ENCODE measurements at places on chromosomes 5 and 9.

GRCh38 chr9:95406121-95406520, 88.6 kb upstream of the FANCC start:
- no peak for DNase-seq

DNA sequence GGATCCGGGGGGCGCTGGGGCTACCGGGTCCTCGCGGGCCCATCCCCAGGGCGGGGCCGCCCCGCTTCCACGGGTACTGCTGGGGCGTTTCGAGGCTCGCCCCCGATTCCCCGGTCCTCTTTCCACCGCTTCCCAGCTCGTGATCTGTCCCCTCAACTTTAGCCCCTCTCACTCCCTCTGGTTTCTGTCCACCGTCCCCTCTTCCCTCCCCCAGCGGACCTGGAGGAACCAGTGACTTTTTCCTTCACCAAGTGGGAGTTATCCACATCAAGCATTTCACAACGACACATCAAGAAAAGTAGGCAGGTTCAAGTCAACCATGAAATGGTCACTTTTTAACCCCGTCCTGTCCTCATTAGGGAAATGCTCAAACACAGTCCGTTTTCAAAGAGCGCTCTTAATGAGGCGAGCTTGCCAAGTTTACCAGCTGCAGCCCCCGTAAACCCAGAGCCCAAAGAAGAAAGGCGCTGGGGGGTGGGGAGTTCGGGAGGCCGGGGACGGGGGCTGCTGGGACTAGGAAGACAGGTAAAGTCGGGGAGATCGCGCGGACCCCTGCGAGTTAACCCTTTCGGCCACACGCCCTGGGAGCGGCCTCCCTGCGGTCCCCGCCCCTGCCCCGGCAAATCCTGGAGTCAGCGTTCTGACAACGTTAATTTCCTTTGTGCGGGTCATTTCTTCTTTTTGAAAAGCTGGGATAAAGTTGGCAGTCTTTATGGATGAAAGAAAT, 2.1 kb upstream of the NFIB start:
- no peak for DNase-seq

DNA sequence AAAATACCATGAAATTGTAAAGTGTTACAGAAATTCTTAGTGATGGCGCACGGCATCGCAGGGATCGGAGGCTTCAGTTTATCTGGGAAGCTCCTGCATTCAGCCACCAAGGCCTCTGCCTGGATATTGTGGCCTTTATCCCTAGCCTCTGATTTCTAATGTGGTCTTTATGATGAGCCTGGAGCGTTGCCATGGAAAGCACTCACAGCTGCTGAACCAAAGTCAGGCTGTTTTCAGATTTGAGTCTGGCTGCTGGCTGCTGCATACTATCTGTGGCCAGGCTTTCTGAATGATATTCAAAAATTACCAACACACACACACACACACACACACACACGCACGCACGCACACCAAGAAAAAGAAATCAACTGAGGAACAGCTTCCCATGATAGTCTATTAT, 101.1 kb upstream of the ZNF366 start:
- no peak for DNase-seq

- DNase-seq: no peak
These were observed 91.8 kb downstream of the SAXO1 start for GRCh38 chr9:18941060-18941740.

DNA sequence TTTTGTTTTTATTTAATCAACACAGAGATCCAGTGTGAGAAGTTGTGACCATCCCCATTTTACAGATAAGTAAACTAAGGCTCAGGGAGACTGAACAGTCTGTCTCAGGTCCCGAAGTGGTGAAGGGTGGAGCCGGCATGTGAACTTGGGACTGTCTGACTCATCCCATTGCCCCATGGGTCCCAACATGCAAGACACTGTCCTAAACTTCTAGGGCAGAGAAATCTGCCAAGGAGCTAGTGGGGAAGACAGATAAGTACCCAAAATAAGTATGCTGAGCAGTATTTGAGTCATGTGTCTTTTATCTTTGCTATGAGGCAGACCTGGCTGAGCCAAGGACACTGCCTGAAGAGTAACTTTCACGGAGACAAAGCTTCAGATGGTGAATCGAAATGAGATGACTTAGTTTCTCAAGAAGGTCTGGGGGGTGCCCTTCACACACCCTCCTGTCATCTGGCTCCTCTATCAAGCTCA, 64.3 kb upstream of the SLC25A51 start:
- no peak for DNase-seq

DNA sequence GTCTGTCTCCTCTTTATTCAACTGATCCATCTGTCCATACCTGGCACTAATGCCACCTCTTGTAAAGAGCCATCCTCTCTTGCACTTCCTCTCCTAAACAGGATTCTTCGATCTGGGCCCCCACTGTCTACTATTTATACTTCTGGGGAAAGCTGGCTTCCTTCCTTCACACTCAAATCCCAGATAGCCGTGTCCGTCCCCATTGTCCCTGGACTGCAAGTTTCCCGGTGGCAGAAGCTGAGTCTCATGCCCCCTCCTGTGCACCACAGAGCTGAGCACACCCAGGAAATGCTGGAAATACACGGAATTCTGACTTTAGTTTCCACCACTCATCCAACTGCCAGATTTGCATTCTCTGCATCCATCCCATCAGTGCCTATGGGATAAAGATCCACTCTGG, 84.0 kb downstream of the MARCHF11 start:
- DNase-seq: no peak

- DNase-seq: no peak
These were observed 54.0 kb downstream of the PAPPA start for GRCh38 chr9:116207371-116208111.

DNA sequence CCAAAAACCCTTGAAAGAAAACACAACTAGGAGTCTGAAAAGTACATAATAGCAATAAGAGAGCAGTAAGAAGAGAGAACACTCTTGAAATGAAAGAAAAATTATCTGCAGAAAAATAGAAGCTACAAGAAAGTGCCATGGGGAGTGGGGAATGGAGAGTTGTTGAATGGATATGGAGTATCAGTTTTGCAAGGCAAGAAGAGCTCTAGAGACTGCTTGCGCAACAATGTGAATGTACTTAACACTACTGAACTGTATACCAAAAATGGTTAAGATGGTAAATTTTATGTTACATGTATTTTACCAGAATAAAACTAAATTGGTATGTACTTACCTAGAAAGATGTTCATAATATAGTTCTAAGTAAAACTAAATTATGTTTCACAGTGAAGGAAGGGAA, 54.8 kb upstream of the RASGRF2 start:
- no peak for DNase-seq

- DNase-seq: no peak
These were observed 101.1 kb upstream of the NR4A3 start for GRCh38 chr9:99720455-99721050.

DNA sequence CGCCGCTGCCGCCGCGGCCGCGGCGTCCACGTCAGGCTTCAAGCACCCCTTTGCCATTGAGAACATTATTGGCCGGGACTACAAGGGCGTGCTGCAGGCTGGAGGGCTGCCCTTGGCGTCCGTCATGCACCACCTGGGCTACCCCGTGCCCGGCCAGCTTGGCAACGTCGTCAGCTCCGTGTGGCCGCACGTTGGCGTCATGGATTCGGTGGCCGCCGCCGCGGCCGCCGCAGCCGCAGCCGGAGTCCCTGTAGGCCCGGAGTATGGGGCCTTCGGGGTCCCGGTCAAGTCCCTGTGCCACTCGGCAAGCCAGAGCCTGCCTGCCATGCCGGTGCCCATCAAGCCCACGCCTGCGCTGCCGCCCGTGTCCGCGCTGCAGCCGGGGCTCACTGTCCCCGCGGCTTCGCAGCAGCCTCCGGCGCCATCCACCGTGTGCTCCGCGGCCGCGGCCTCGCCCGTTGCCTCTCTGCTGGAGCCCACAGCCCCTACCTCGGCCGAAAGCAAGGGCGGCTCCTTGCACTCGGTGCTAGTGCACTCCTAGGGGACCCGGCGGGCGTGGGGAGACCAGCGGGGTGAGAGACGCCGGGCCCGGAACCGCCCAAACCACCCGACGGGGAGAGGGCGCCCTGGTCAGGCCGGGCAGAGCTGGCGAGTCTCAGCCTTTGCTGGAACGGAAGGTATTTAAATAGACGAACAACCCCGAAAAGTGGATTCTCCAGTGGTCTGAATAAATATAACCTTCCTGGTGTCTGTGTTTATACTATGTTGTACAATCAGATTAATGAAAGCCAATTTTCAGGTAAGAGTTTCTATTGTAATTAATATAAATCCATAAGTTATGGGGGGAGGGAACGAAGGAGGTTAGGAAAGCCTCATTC, 1.2 kb downstream of the FOXB2 start:
- DNase-seq: no peak

DNA sequence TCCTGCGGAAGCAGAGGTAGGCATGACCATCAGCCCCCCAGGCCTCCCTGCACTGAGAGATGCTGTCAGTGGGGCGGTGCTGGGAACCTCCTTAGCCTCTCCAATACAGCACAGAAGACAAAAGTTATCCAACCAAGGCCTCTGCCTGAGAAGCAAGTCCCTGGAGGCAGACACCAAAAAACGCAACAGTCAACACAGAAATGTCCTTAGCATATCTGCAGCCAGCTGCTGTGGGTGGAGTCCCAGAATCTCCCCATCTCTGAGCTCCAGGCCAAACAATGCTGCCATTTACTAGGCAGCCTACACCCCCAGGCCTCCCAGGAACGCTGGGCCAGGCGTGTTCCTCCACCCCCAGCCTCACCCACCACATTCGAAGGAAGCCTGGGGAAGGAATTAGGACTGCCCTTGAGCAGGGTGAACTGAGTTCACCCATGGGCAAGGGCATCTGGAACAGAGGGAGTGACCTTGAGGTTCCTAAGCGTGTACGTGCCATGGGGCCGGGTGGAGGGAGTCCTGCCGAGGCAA, 43.7 kb downstream of the STK10 start:
- no peak for DNase-seq

- no peak for DNase-seq
These were observed 76.7 kb upstream of the IL6ST start for GRCh38 chr5:56071470-56071869.

GRCh38 chr9:135075234-135076142, 12.0 kb upstream of the OLFM1 start:
- no peak for DNase-seq

GRCh38 chr5:11407556-11408145, 496.6 kb downstream of the CTNND2 start:
- DNase-seq: no peak

- no peak for DNase-seq
These were observed 91.3 kb upstream of the GPBP1 start for GRCh38 chr5:57082441-57083067.

- no peak for DNase-seq
These were observed 68.7 kb downstream of the PRR16 start for GRCh38 chr5:120532835-120533234.

DNA sequence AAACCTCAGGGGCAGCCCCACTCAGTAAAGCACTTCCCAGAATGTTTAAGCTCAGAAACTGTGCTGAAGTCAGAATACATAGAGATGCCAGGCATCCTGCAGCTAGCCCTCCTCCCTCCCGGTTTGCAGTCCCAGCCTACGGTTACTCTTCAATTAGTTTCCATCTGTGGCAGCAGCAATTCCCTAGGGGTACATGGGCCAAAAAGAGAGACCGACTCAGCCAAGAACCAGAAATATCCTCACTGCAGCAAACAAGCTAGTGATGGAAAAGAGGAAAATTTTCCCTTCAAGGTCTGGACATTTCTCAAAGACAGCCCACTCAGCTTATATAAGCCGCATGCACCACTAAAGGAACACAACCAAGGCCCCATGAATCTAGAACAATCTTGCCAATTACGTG, 89.1 kb upstream of the PPP2R2B start:
- no peak for DNase-seq

DNA sequence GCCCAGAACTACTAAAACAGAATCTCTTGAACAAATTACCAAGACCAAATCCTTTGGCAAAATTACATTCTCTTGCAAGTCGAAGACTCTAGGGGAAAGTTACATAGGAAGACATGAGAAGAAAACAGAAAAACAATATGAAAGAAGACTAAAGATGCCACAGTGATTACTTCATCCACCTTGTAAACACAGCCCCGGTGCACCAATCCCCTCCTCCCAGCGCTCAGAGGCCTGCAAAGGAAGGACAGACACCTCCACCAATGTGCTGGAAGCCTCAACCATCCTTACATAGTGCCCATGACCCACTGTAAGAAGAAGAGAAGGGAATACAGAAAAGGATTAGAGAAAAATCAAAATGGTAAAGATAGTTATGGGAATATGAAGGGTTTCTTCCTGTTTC, 218.5 kb downstream of the SPOCK1 start:
- no peak for DNase-seq

DNA sequence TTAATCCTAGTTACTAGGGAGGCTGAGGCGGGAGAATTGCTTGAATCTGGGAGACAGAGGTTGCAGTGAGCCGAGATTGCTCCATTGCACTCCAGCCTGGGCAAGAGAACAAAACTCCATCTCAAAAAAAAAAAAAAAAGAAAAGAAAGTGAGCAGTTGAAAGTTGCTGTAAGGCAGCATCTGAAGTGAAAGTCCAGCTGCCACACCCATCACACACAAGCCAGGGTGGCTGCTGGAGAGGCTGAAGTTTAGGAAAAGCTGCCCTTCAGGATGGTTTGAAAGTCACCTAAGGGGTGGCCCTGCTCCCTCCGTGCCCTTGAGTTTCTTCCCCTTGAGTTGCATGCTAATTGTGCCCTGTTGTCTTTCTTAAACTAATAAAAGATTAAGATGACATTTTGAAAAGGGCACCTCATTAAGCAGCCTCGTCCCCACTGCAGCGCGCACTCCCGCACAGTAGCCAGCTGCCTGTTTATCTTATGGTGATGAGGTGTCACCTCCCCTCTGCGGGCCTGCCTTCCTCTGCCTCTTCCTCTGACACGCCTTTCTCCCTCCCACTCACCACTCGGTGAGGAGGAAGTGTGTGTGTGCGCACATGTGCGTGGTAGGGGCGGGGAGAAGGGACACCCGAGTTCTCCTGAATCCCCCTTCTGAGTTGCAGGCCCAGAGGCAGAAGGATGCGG, 104.2 kb upstream of the PANK3 start:
- DNase-seq: peak; percentile 5

DNA sequence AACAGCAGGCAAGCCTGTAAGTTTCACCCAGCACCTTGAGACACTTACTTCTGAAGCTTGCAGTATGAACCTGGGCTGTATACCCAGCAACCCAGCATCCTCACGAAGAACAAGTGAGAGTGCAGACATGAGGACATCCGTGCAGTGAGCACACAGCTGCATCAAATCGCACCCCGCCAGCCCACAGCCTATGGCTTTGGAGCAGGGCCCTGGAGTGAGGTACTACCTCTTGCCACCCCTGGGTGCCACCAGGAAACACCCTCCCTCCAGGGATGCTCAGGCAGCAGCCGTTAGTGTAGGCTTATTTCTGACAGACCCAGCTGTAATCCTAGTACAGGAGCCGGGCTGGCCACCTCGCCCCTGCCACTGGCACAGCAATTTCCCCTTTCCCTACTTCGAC, 81.4 kb downstream of the ATPSCKMT start:
- DNase-seq: no peak

- no peak for DNase-seq
These were observed 219.8 kb downstream of the HSPA4 start for GRCh38 chr5:133271606-133272005.

GRCh38 chr9:109557481-109557880, 59.4 kb upstream of the PTPN3 start:
- no peak for DNase-seq
